ENCODE measurements at places on chromosomes 12 and 14.

DNA sequence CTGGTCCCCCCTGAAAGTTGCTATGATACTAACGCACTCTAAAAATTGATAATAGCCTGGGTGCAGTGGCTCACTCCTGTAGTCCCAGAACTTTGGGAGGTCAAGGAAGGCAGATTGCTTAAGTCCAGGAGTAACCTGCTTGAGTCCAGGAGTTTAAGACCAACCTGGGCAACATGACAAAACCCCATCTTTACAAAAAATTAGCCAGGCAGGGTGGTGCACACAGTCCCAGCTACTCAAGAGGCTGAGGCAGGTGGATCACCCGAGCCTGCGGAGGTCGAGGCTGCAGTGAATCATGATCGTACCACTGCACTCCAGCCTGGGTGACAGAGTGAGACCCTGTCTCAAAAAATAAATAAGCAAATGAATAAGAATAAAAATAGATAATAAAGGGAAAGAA is 42.9 kb downstream of the HEATR5A start:
- DNase-seq, result no peak

DNA sequence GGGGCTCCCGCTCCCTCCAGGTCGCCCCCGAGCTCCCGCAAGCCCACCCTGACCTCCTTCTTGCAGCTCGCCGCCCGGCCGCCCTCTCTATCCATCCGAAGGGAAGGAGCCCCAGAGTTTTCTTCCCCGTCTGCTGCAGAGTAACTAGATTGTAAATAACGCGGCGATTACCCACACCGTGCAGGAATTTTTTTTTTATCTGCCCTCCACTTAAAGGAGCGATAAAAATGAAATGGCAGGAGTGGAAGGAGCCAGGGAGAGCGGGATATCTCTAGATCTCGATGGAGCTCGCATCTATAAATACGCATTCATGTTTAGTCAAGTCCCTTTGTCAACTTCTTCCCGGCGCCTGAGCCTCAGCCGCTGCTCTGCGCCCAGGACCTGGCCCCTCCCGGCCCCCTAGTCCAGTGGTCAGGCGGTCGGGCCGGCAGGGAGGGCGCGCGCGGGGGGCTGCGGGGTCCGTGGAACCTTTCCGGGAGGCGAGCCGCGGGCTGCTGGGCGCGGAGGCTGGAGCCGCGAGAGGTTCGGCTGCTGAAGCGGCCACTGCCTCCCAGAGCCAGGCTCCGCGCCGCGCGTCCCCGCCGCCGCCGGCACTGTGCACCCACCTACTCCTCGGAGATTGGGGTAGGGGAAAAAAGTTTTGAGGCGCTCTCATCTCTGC is 386.0 kb downstream of the BCAT1 start:
- peak; percentile 26 for DNase-seq

DNA sequence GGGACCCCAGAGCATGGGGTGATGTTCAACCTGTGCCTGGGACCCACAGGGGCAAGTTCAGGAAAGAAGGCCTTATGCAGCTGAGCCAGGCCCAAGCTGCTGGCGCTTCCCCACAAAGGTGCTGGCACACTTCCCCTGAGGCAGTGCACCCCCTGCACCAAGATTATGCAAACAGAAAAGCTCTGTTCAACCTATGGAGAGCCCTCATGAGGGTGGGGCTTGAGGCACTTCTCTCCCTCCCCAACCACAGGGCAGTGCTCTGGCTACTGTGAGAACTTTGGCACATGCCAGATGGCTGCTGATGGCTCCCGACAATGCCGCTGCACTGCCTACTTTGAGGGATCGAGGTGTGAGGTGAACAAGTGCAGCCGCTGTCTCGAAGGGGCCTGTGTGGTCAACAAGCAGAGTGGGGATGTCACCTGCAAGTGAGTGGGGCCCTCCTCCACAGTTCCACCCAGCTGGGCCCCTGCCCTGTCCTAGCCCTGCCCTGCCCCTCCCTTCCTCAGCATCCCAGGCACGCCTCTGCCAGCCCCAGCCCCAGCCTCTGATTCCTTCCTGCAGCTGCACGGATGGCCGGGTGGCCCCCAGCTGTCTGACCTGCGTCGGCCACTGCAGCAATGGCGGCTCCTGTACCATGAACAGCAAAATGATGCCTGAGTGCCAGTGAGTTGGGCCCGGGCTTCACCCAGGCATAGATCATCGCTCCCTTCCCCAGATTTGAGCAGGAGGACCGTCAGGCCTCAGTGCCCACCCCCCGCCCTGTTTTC is 5.5 kb upstream of the NXPH4 start:
- DNase-seq, result no peak

DNA sequence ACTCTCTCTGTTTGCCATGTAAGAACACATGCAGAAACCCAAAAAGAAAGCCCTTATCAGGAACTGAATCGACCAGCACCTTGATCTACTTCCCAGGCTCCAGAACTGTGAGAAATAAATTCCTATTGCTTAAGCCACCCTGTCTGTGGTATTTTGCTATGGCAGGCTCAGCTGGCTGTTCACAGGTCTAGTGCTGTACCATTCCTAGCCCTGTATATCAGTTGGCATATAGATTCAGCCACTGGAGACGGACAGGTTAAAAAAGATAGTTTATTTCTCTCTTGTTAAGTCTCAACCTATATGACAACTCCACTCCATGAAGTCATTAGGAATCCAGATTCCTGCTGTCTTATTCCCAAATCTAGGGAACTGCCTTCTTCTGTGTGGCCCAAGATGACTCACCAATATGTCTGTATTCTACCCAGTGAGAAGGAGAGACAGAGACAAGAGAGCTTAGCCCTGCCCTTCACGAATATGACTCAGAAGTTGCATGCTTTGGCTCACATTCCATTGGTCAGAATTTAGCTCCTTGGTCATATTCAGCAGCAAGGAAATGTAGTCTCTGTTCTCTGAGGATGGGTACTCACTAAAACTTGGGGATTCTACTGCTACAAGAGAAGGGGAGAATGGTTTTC is 57.0 kb downstream of the PLEKHG7 start:
- DNase-seq, result peak; percentile 94

- DNase-seq, result no peak
Observed at GRCh38 chr14:81311141-81311540, 89.0 kb downstream of the STON2 start.

- no peak for DNase-seq
Observed at GRCh38 chr12:10243818-10244520, 31.3 kb downstream of the GABARAPL1 start.

DNA sequence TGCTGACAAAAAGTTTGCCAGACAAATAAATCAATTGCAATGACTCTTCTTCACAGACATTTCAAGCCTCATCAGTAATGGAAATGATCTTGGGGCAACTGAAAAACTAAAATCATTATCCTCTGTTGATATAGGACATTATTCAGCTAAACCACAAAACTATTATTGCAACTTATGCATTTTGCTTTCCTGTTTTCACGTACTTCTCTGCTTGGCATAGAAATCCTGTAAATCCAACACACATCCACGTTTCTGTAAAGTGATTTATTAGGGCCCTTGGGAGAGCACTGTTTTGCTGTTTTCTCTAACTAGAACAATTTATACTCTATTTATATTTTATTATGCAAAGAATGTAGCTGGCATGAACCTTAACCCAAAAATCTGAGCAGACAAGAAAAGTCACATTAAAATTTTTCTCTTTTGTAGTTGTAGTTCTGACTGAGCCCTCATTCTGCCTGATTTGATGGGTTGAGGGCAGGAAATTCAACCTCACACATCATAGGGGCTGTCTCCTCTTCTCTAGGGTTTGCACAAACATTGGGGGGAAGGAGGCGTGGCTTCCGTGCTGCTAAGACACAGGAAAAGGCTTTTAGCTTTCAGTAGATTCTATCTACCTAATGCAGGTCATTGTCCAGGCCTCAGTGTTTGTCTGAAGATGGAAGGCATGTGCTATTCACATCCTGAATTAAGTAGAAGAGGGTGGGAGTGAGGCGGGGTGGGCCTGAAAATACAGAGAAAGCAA is 11.5 kb upstream of the NUP107 start:
- DNase-seq, result peak; percentile 60

GRCh38 chr12:97246368-97246767 is 216.2 kb upstream of the RMST start:
- DNase-seq, result no peak

GRCh38 chr12:44428825-44429224 is 447.3 kb downstream of the NELL2 start:
- DNase-seq, result no peak

DNA sequence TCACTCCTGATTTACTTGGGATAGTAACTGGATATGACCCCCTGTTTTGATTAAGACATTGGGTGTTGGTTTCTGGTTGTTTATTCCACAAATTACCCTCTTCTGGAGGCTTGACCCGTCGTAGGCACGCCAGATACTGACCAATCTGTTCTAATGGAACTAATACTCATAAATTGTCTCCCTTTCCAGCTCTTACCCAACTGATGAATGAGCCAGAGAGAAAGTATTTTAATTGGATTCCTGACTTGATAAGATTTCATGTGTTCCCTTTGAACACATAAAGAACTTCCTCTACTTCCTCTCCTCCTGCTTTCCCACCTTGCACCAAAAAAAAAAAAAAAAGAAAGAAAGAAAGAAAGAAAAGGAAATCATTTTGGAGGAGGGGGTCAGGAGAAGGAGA is 340.9 kb downstream of the PCNX1 start:
- DNase-seq, result no peak

- DNase-seq, result no peak
Observed at GRCh38 chr14:101557811-101558738, 3.2 kb upstream of the DIO3 start.

DNA sequence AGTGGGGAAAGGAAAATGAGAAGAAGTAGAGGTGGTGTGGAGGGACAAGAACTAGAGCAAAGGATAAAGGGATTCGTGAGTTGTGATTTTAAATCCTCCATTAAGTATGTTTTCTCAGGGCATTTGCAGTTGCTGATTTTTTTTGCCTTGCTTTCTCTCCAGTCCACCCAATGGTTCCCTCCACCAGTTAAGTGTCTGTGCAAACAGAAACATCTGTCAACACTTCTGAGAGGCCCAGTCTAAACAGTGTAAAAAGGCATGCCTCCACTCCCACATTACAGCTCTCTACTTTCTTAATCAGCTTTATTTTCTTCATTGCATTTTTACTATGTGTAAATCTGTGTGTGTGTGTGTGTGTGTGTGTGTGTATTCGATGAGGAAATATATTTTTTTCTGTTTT is 141.2 kb downstream of the PPFIA2 start:
- no peak for DNase-seq

DNA sequence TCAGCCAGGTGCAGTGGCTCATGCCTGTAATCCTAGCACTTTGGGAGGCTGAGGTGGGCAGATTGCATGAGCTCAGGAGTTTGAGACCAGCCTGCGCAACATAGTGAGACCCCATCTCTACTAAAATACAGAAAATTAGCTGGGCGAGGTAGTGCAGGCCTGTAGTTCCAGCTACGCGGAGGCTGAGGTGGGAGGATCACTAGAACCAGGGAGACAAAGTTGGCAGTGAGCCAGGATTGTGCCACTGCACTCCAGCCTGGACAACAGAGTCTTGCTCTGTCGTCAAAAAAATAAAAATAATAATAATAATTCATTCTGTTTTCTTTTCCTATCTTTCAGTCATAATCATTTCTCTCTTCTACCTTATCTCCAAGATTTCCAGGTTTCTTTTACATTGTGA is 48.6 kb upstream of the USP44 start:
- DNase-seq, result no peak

DNA sequence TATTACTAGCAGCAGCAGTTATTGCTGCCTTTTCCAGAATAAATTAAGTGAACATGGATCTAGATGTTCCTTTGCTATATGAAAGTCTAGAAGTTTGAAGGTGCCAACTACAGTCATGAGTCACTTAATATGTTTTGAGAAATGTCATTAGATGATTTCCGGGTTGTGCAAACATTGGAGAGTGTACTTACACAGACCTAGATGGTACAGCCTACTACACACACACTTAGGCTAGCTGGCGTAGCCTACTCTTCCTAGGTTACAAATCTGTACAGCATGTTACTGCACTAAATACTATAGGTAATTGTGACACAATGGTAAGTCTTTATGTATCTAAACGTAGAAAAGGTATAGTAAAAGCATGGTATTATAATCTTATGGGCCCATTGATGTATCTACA is 368.1 kb downstream of the PDZRN4 start:
- no peak for DNase-seq

GRCh38 chr14:89143595-89143994 is 273.4 kb downstream of the FOXN3 start:
- DNase-seq, result peak; percentile 17

GRCh38 chr12:6204533-6205143 is 4.4 kb downstream of the CD9 start:
- no peak for DNase-seq
